ENCODE measurements at places on chromosomes 7 and 10.

DNA sequence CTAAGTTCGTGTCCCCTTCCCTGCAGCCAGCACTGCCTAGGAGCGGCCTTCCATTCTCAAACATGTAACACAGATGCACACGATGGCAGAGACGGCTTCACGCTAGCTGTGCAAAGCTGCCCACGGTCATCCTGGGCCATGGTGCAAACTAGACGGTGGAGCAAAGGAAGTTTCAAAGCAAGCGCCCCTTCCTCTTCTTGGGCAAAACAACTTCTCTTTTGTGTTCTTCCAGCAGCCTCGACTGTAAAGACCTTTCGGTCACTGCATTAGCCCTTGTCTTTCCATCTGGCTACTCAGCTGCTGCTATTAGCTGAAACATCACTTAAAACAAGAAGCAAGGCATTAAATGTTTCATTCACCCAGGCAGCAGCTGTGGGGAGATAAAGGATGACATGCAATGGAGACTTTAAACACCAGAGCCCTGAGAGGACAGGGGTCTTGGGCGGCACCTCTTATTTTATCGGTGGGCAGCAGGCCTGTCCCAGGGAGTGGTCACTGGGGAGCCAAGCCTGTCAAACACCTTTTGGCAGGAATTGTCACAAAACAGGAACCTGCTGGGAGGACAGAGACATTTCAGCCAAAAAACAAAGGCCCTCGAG lies 214.8 kb downstream of the KLF6 start:
- no peak for DNase-seq

DNA sequence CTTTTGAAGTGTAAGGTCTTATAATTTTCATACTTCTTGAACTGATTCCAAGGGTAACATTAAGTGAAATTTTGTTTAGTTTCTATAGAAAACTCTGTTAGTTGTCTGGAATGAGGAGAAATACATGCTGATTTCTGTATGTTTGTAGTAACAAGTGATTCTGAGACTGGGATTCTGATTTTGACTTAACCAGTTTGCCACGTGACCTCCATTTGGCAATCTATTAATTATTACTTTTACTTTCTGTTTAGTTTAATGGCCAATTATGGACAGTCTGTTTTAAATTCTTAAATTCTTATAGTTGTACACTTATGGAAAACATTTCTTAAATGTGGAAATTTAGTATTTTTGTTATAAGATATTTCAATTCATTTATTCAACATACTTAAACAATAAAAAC lies 163.1 kb downstream of the ADK start:
- no peak for DNase-seq

DNA sequence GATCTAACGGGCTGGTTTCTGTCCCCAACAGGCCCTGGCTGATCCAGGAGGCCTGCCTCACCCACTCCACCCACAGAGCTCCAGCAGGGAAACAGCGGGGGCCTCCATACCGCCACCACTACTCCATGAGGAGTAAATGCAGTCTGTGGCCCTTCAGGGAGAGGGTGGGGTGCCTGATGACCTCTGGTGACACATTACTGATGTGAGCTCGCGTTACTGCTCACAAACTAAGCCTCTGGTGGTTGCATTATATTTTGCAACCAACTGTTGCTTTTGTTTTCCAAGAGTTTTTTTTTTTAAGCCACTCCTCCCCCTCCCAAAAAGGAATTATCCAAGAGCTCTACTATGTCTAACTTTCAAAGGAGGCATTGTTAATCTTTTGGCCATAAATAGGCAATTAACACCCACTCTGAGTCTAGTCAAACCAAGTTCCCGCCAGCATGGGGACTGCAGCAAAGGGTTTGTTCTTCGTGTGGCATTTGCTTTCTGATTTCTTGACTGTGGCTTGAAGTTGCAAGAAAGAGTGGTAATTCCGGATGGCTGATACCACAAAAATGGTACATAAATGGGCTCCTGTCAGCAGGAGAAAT lies 72.6 kb downstream of the FAM53B start:
- DNase-seq = no peak

- no peak for DNase-seq
Observed at GRCh38 chr10:3427950-3428354, 255.4 kb upstream of the PITRM1 start.

DNA sequence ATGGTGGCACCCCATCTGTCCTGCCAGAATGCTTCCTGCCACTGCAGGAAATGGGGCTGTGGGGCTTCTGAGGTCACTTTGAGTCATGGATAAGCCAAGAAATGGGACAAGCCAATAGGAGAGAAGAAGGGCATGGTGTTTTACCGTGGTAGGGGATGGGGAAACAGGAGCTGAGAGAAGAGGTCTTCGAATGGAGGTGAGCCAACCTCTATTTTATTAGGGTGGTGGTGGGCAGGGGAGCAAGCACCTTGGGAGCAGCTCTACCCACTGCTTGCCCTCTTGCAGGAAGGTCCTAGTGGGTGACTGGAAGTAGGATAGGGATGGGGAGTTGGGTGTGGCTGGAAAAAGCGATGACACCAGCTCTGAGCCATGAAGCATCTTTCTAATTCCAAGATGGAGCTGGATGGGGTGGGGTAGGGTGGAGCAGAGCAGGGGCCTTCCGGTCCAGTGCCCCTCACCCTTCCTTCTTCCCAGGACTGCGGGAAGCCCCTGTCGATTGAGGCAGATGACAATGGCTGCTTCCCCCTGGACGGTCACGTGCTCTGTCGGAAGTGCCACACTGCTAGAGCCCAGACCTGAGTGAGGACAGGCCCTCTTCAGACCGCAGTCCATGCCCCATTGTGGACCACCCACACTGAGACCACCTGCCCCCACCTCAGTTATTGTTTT lies 9.1 kb downstream of the ZYX start:
- no peak for DNase-seq

DNA sequence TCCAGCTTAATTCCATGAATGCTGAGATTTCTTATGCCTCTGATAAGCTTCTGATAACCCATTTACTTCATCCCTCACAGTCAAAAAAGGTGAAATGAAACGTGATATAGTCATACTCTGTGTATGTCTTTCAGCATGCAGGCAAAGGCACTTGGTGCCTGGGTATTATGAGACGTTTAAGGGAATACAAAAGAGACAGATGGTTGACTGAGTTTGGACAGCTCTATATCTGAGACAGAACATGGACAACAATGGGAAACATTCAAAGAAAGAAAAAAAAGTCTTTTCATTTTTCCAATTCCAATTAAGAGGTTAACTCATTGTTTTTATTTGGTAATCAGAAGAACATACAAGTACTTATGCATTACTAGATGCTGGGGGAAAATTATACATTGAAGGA lies 96.2 kb downstream of the PPP1R17 start:
- DNase-seq = no peak

DNA sequence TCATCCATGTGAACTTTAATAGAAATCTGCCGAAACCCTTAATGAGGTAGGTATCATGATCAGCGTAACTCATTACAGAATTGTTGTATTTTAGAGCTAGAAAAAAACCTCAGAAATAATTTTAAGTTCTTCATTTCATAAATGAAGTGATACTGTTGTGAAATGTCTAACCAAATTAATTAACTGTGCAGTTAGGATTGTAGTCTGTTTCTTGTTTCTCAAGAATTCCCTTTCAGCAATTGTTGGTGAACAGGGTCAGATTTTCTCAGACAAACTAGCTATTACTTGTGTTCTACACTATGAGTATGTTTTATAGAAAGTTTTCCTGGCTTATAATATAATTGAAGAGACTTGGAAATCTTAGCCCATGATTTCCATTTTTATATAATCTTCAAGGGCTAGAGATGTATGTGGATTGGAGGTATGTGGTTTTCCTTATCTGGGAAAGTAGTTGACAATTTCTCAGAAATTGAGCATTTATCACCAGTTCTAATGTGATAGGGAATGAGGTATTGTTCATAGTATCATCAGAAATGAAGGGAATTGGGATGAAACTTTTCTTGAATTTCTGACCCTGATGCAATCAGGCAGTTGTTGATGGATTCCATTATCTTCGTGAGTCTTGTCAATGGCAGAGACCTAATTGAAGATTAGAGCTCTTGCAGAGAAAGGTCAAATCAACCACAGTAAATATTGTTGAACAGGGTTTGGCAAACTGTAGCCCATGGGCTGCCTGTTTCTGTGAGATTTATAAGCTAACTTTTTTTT lies 55.0 kb downstream of the ST7 start:
- DNase-seq = no peak

GRCh38 chr10:113539789-113540188 lies 13.1 kb upstream of the HABP2 start:
- DNase-seq = no peak

DNA sequence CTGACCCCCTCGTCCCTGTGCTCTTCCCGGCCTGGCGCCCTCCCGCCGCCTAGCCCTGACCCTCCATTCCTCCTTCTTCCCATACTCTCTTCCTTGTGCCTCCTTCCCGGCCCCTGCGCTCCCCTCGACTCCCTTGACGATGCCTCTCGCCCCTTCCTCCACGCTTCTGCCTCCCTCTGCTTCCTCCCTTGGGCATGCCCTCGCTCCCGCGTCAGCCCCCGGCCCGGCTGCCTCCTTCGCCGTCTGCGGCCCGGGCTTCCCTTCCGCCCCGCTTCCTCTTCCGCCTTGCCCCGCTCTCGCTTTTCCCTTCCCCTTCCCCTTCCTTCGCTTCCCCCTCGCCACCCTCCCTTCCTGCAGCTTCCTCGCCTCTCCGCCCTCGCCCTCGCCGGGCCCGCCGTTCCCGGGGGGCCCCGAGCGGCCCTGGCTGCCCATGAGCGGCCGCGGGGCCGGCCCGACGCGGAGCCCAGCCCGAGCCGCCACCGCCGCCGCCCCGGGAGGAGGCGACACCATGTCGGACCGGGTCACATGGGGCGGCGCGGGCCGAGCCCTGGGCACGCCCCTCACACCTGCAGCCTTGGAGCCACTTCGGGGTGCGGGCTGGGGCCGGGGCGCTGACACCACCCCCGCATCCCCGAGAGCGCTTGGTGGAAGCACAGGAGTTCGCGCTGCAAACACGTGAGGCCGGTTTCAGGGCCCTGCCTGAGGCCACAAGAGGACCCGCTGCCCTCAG lies at the start of gene FBXW4:
Gene FBXW4, minus strand, starts transcription at position 497 of the 730 bp plus-strand sequence. Its CDS starts 65 bp downstream, at position 432.
- peak; percentile 37 for DNase-seq

DNA sequence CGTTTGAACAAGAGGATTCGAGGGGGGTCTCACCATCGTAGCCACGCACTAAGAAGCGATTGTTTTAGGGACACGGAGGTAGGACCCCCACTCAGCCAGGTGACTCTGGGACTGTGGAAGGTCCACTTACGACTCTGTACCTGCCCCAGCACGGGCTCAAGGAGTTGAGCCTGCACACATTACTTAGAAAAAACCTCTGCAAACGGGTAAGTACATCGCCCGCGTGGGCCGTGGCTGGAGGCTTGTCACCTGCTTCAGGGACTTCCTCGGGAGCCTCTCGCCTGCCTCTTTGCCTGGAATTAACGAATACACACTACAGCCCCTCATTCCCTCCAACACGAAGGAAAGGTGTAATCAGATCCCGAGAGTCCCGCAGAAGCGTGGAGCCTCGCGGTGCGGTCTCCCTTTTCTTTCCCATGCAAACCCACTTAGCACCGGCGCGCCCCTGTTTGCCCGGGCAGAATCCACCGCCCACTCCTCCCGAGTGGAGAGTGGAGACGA lies 826 bp downstream of the PODXL start:
- no peak for DNase-seq

DNA sequence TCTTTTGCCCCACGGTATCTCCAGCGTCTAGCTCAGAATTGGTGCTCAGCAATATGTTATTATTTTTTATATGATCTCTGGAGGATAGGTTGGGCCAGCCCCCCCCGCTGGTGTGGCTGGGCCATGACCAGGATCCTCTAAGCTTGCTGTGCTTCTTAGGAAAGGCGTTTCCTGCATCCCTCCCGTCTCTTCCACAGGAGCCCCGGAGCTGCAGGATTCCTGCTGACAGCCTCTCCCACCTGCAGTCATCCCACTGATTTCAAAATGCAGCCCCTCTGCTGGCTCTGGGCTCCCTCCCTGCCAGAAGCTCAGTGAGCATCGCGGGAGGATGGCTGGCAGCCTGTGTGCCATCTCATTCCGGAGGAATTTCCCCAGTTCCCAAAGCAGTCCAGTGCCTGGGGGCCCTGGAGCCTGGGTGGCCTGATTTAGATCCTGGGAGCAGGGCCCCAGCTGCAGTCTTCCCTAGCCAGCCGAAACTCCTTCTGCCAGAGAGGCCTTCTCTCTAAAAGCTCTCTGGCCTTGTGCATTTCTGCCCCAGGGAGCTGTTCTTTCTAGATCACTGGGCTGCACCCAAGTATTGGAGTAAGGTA lies 21.8 kb upstream of the GOLGA7B start:
- no peak for DNase-seq

DNA sequence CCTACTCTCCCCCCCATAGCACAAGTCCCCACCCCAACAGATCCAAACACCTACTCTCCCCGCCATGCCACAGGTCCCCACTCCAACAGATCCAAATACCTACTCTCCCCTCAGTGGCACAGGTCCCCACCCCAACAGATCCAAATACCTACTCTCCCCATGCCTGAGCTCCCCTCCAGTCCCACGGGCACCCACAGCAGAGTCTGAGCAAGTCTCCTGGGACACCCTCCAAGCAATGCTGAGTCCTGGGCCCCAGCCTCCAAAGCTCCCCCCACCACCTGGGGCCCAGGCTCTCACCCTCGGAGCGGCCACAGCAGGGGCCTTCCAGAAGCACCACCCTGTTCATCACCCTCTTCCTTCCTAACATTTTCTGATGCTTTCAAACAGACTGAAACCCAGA lies 63.9 kb upstream of the DNAAF5 start:
- no peak for DNase-seq

DNA sequence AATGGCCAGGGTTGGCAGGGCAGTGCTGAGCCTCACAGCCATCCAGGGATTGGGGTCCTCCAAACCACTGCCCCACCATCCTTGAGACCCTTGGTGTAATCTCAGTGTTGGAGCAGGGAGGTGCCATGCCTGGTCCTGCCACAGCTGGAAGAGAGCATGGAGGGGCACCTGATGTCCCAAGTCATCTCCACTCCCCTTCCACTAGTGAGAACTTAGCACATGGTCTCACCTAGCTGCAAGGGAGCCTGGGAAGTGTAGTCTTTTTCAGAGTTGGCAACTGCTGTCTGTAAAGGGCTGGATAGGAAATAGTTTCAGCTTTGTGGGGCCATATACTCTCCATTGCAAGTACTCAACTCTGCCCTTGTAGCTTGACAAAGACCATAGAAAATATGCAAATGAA lies 238.7 kb downstream of the RPS24 start:
- no peak for DNase-seq

- no peak for DNase-seq
Observed at GRCh38 chr10:472241-472910, 217.1 kb downstream of the DIP2C start.

- DNase-seq = no peak
Observed at GRCh38 chr7:23043441-23043840, 29.5 kb upstream of the HYCC1 start.

Measured in stimulated activated CD4-positive, alpha-beta T cell treated with anti-CD3 and anti-CD28 coated beads, Interleukin-12 subunit alpha, Interleukin-12 subunit beta, amount 100 ng/mL, for 48 hours (primary cell).